ENCODE measurements at places on chromosomes 2 and 18.

DNA sequence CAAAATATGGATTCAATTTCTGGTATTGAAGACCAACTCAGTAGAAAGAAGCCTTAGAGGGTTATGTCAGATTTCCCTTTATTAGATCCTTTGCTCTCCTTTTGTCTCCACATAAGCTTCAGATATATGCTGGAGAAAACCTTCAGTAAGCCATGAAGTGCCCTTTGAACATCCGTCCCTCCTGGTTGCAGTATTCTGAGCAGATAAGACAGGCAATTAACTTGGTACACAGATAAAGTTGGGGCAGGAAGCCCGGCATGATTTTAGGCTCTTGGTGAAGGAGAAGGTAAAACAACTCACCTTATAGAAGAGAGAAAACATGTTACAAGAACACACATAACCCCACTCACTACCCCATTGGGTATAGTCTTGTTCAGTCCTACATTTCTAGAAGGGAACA is 76.4 kb downstream of the SRD5A2 start:
- no peak for DNase-seq

GRCh38 chr2:118154176-118154575 is 65.9 kb downstream of the INSIG2 start:
- DNase-seq = no peak

DNA sequence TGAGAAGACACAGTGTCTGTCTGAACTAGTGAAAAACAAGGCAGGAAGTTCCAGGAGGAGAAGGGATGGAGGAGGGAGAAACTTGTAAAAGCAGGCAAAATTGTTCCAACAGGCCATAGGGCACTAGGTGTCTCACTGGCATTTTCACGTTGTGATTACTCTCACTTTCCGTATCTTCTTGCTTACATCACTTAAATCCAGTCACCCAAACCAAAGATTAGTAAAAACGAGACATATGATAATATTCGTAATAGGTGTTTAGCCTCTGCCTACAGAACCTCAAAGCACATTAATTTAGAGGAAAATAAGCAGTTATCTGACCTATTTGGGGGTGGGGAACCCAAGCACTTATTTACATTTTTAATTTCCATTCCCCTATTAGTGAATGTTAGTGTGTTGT is 78.3 kb downstream of the POU3F3 start:
- DNase-seq = no peak

DNA sequence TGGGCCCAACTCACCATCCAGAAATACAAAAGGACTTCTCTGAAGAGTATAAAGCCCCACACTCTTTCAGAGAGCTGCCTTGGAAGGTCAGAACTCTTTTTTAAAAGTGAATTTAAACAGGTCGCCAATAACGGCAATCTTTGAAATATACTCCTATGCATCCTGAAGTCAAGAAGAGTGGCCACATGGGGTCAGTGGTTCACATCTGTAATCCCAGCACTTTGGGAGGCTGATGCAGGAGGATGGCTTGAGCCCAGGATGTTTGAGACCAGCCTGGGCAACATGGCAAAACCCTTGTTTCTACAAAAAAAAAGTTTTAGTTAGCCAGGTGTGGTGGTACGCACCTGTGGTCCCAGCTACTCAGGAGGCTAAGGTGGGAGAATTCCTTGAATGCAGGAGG is 68.1 kb upstream of the FZD7 start:
- no peak for DNase-seq

All from kidney tubule cell (primary cell).